Urinary bladder (tissue), 4 donors: ENCODE measurements at places on chromosomes 11 and 22. TPM values are rescaled to one million over a fixed set of nuclear protein-coding genes. Genes with fewer than 3 reads are reported as not detected.

GRCh38 chr22:31836010-31836409, 82.2 kb downstream of the DEPDC5 start:
- no peak for DNase-seq

GRCh38 chr11:8346157-8346755, 82.6 kb upstream of the LMO1 start:
- DNase-seq = no peak

MS4A1 gene
- total RNA-seq = 1.2 TPM

ADAMTS8 gene
- total RNA-seq = 8.9 TPM

CARD10 gene
- 4.5 TPM for total RNA-seq

FOLR2 gene
- 19.6 TPM for total RNA-seq

PRAME gene
- not detected for total RNA-seq

PHF21B gene
- 0.63 TPM for total RNA-seq

SOX6 gene
- 12.8 TPM for total RNA-seq
